Lung (tissue), 17 donors: ENCODE measurements at places on chromosomes 4 and X.

DNA sequence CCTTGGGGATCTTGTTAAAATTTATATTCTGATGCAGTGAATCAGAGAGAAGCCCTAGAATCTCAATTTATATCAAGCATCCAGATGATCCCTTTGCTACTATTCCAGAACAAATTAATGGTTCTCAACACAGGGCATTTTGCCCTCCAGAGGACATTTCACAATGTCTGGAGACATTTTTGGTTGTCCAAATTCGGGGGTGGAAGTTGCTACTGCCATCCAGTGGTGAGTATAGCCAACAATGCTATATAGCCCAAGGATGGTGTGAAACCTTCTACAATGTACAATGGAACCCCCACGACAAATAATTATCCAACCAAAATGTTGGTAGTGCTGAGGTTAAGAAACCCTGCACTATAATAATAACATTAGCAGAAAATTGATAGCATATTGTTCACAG lies 2440.0 kb downstream of the PCDH7 start:
- DNase-seq: no peak

- no peak for DNase-seq
Observed at GRCh38 chr4:101287324-101287723, 60.0 kb downstream of the PPP3CA start.

GRCh38 chr4:168585168-168586091 lies 88.6 kb downstream of the PALLD start:
- DNase-seq: peak; percentile 80

DNA sequence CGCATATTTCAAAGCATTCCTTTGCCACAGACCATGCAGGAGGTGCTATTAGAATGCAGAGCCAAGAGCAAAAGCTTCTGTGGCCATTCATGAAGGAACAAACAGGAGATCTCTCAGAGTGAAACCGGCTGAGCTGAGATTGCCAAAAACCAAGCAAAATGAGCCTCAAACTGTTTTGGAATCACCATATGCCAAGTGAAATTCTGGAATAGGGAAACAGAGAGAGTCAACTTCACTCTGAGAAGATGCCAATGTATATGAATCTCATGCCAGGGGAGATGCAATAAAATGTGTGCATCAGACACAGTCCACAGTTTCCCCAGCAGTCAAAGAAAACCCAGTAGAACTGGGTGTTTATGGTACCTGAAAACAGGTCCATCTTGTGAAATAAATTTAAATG lies 42.3 kb downstream of the SRPX start:
- no peak for DNase-seq

DNA sequence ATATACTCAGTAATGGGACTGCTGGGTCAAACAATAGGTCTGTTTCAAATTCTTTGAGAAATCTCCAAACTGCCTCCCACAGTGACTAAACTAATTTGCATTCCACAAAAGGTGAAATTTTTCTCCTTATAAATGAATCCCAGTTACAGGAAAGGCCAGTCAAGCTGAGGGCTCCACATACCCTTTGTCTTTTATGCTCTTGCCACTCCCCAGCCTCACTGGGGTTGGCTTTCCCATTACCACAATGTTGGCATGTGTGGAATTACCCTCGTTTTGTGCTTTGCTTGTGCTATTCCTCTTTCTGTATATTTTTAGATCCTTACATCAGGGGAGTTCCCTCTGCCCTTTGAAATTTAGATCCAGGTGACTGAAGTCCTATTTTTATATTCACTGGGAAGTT lies 220.2 kb upstream of the LCORL start:
- DNase-seq: no peak

GRCh38 chr4:41044165-41044564 lies 170.2 kb downstream of the APBB2 start:
- DNase-seq: no peak

DNA sequence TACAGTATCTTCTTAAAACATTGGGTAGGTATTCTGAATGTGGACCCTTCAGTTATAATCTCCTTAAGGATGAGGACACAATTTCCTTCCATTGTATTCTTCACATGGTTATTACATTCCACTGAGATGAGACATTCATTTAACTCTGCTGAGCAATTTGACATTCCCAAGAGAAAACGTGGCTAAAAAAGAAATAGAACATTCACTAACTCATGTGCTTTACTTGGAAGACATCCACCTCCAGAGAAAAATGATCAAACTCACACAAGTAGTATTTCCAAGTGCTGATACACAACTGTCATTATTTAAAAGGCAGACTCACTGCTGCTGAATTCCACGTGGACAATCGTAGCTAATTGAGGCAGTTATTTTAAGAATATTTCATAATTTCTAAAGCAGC lies 227.9 kb upstream of the ANKRD50 start:
- DNase-seq: no peak

DNA sequence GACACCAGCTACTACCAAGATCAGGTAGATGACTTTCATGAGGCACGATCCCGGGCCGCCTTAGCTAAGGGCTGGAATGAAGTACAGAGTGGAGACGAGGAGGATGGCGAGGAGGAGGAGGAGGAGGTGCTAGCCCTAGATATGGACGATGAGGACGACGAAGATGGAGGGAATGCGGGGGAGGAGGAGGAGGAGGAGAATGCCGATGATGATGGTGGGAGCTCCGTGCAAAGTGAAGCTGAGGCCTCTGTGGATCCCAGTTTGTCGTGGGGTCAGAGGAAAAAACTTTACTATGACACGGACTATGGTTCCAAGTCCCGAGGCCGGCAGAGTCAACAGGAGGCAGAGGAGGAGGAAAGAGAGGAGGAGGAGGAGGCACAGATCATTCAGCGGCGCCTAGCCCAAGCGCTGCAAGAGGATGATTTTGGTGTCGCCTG lies 481 bp downstream of the UTP3 start:
- DNase-seq: no peak

DNA sequence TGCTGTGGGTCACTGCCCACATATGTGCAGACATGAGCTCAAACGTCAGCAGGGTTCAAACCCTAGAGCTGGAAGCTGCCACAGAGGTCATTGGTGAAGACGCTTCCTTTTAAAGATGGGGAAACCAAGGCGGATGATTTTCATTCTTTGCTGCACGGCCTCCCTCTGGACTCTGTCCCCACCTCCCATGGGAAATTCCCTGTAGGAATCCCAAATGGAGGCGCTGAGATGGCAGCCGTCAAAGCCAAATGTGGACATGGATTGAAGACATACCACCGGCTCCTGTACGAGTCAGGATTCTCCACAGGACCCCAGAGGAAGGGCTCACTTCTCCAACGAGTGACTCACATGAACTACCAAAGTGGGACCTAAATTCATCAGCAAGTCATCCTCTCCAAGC lies 286.4 kb downstream of the CRLF2 start:
- no peak for DNase-seq

DNA sequence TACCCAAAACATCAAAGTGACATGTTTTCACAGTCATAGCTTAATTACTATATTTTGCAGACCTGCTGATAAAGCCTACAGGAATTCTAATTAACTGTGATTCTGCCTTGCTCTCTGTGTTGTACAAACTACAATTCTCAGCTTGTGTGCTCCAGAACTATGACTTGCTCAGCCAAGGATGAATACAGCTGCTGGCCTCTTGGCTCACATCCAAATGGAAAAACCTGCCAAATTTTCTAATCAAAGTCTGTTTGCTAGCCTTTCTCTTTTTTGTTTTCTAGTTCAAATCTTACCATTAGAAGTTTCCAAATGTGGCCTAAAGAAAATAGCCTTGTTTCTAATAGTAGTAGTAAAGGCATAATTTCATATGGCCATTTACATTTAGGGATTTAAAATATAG lies 1176.8 kb downstream of the FAM133A start:
- DNase-seq: peak; percentile 40

- DNase-seq: no peak
Observed at GRCh38 chr4:23038626-23039491, 346.1 kb downstream of the GBA3 start.

DNA sequence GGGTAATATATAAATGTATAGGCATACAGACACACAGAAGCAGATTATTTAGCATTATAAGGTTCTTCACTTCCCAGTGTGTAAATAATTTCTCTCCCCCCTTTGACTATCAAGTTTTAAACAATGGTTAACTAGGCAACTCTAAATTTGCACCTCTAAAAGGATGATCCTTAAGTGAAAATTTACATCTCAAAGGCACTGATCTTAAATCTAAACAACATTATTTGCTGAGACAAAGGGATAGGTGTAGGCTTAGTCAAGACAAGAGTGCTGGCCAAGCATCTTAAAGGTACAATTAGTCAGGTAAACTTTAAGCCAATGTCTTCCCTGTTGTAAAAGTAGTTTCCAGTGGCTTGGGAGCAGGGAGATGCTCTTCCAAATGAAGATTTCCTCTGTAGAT lies 33.0 kb downstream of the NLRP2B start:
- DNase-seq: no peak

- no peak for DNase-seq
Observed at GRCh38 chr4:68256284-68256683, 10.8 kb upstream of the TMPRSS11B start.

DNA sequence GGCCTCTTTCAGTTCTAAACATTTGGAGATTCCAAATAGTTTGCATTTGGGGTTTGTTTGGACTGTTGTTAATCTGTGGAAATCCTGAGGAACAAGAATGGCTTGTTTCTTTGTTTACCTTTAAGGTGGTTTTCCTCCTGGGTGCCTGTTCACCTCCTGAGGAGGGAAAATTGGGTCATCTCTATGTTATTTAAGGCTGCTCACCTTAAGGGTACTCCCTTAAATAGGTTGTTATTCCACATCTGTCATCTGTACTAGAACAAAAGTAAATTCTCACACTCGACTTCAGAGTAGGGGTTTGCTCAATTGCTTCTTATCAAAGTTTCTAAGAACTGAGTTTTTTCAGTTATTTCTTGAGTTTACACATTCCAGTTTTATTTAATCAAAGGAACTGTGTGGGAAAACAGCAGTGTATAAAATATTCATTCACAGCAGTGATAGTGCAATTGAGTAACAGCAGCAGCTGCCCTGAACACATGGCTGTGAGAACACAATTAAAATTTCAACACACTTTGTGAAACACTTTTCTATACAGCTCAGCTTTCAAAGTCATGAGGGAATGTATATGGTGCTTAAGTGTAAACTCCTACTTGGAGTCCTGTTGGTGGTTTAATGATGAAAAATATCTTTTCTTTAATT lies 238.5 kb upstream of the PGRMC2 start:
- DNase-seq: peak; percentile 33

GRCh38 chr4:6469144-6469543 lies 3.3 kb downstream of the PPP2R2C start:
- DNase-seq: no peak

DNA sequence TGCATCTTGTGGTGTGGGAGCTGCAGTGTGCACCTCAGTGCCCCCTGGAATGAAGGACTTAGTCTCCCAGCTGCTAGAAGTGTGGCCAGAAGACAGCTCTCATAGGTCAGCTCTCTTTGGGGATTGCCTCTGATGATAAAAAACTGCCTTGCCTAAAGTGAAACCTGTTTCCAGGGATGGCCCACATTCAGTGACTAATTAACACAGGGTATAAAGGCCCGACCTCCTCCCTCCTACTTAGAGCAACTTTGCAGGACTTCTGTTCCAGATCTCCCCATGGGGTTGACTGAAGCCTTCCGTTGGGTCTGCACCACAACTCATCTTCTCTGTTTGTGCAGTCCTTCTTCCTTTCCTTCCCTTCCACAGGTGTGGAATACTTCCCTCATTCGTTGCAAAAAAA lies 53.2 kb downstream of the SPINK2 start:
- DNase-seq: no peak

GRCh38 chrX:16347968-16348670 lies 180.8 kb downstream of the MAGEB17 start:
- DNase-seq: no peak

- DNase-seq: no peak
Observed at GRCh38 chr4:7075962-7076695, 8.3 kb upstream of the GRPEL1 start.

DNA sequence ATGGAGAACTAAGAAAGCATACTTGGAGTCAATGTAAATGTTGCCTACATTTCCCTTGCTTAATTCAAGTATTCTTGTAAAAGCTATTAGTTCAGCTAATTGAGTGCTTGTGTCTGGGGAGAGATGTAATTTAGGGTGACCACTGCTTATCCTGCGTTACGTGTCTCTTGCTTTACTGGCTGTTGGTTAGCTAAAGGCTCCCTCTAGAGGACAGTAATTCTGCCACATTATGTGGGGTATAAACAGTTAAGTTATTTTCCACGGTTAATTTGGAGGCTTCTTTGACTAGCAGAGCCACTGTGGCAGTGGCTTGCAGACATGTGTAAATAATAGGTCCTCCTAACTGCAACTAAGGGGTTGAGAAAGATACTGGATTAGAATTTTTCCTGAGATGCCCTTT lies 25.3 kb upstream of the NAF1 start:
- DNase-seq: no peak

- DNase-seq: no peak
Observed at GRCh38 chr4:83191026-83191425, 76.5 kb upstream of the PLAC8 start.

DNA sequence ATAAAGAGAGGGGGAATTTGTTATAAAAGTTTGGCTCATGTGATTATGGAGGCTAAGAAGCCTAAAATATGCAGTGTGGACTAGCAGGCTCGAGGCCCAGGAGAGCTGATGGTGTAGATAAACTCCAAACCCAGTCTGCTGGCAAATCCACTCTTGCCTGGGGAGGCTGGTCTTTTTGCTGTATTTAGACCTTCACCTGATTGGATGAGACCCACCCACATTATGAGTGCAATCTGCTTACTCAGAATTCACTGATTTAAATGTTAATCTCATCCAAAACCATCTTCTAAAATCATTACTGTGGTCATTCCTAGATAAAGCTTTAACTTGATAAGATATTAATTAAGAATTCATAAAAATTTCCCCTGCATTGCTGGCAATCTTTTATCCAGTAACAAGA lies 473.2 kb downstream of the TMA16 start:
- DNase-seq: no peak

DNA sequence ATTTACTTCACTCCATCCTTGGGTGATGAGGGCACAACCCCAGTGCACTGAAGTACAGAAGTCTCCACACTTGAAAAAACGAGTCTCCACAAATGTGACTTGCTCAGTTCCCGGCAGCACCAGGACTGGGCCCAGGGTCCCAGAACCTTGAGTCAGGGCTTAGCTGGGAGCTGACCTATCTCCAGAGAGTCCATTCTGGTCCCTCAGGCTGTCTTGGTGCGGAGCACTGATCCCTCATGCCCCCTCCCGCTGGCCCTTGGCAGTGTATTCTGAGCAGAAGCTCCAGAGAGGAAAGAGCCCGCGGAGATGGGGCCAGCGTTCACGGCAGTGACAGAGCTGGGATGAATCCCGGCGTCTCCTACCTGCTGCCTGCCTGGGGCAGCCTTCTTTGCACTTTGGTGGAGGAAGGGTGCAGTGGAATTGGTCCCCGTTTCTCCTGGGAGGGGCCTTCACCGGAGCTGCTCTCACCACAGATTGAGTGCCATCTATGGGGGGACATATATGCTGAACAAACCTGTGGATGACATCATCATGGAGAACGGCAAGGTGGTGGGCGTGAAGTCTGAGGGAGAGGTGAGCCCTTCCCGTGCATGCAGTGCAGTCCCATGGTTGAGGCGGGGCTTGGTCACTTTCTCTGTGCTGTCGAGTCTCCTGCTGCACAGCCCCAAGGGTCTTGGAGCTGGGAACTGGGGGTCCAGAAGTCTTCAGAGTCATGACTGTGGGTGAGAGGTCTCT lies 3.2 kb upstream of the FAM50A start:
- DNase-seq: no peak

GRCh38 chr4:38670109-38670901 lies 6.3 kb downstream of the KLF3 start:
- no peak for DNase-seq
